ENCODE measurements at places on chromosomes 6 and 20.

- no peaks in the 10 kb centered on the region for H3K27me3 ChIP-seq
- H3K27ac ChIP-seq, result no peak overlapping the region
- H3K36me3 ChIP-seq, result no peaks in the 10 kb centered on the region
- DNase-seq, result no peak
Observed at GRCh38 chr6:170034294-170034693, 256.6 kb downstream of the DLL1 start.

GRCh38 chr20:34283844-34284243 lies 19.3 kb downstream of the AHCY start:
- peaks cover 8% of the 10 kb centered on the region for H3K36me3 ChIP-seq
- H3K4me3 ChIP-seq, result no peak overlapping the region
- no peak for DNase-seq
- H3K27ac ChIP-seq, result no peak overlapping the region
- H3K4me1 ChIP-seq, result no peaks in the 10 kb centered on the region

GRCh38 chr6:138570725-138571029 lies 71.4 kb upstream of the NHSL1 start:
- H3K27ac ChIP-seq, result peak overlapping the region; percentile 38
- DNase-seq, result peak; percentile 36

- H3K4me3 ChIP-seq, result no peak overlapping the region
- no peaks in the 10 kb centered on the region for H3K27me3 ChIP-seq
- H3K27ac ChIP-seq, result no peak overlapping the region
- no peak for DNase-seq
Observed at GRCh38 chr6:15266423-15266996, 20.6 kb downstream of the JARID2 start.

GRCh38 chr20:10603971-10604864 lies 69.6 kb downstream of the JAG1 start:
- H3K4me1 ChIP-seq, result peaks cover 25% of the 10 kb centered on the region
- H3K4me3 ChIP-seq, result no peak overlapping the region
- peak; percentile 93 for DNase-seq
- H3K36me3 ChIP-seq, result no peaks in the 10 kb centered on the region

DNA sequence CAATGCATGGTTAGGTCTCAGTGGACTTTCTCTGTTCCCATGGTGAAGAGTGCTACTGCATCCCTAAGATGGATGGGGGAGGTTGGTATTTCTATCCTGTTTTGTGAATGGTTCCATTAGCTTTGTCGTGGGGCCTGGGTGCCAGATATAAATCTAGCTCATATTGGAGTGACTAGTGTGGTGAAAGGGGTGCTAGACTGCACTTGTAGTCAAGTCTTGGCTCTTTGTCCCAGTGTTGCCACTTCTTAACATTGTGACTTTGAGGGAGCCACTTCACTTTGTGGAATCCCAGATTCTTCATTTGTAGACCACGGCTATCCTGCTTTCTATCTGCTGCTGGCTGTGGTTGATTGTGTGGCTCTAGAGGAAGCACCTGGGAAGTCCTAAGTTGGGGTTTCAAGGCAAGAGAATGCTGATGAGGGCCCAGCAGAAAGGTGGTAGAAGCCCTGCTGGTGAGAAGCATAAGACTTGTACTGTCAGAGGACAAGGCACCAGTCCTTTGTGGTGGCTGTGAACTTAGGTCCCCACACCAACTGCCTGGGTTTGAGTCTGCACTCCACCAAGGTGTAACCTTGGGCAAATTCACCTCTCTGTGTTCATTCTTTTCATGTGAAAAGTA lies 44.1 kb downstream of the VAPB start:
- DNase-seq, result no peak
- peaks cover 2% of the 10 kb centered on the region for H3K36me3 ChIP-seq
- H3K27ac ChIP-seq, result peak overlapping the region; percentile 3
- peaks cover 13% of the 10 kb centered on the region for H3K4me1 ChIP-seq

- no peaks in the 10 kb centered on the region for H3K27me3 ChIP-seq
- no peaks in the 10 kb centered on the region for H3K36me3 ChIP-seq
- H3K27ac ChIP-seq, result peak overlapping the region; percentile 18
- H3K4me3 ChIP-seq, result no peak overlapping the region
Observed at GRCh38 chr6:134925800-134926199, 24.1 kb downstream of the ALDH8A1 start.

GRCh38 chr6:37053683-37054082 lies 48.2 kb downstream of the FGD2 start:
- peaks cover 3% of the 10 kb centered on the region for H3K4me1 ChIP-seq
- H3K27ac ChIP-seq, result no peak overlapping the region
- H3K27me3 ChIP-seq, result peaks cover 2% of the 10 kb centered on the region
- DNase-seq, result no peak
- no peaks in the 10 kb centered on the region for H3K36me3 ChIP-seq

- no peaks in the 10 kb centered on the region for H3K27me3 ChIP-seq
- H3K27ac ChIP-seq, result peak overlapping the region; percentile 40
- no peaks in the 10 kb centered on the region for H3K36me3 ChIP-seq
- H3K4me3 ChIP-seq, result no peak overlapping the region
Observed at GRCh38 chr6:148364056-148364824, 21.6 kb downstream of the SASH1 start.

All from fibroblast of lung (primary cell).